Activated CD8-positive, alpha-beta memory T cell treated with anti-CD3 and anti-CD28 coated beads for 1 hour (primary cell): ENCODE measurements at places on chromosomes 5 and 9.

- DNase-seq: no peak
Observed at GRCh38 chr5:133818031-133818431, 150.4 kb downstream of the C5orf15 start.

DNA sequence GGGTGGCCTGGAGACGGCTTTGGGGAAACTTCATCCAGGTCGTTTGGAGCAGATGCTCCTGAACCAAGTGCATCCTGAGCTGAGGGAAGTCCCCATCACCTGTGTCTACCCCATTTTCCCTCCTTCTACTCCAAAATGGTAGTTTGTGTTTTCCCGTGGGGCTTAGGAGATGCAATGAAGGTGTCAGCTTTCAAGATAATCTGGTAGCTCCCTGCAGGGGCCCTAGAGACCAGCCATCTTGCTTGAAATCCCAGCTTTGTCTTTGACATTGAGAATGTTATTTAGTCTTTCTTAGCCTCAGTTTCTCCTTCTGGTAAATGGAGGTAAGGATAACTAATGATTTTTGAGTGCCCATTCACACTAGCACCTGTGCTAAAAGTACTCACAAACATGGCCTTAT is 77.4 kb downstream of the WWC1 start:
- no peak for DNase-seq

DNA sequence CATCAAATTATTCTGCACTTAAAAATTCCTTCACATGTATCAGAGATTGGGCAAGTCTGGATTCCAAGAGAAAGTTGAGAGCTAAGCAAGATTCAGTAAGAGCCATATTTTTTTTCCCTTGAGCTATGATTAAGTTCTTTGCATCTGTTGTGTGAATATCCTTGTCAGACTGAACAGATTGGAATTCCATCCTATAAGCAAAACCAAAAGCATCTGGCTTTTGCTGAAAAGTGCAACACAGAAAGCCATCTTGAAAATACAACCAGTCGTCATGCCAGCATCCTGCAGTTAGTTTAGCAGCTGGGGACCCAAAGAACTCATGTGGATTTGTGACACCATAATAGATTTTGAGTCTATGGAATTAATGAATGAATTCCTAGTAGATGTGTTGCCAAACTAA is 316.9 kb downstream of the MTRR start:
- DNase-seq: no peak

GRCh38 chr5:167953151-167953798 is 338.2 kb upstream of the WWC1 start:
- no peak for DNase-seq

GRCh38 chr5:113162770-113163169 is 186.2 kb downstream of the DCP2 start:
- no peak for DNase-seq
